ENCODE measurements at places on chromosomes 3 and 15.
A peak's percentile ranks its signal among the peaks of the same experiment; 100 is the strongest.

GRCh38 chr3:113825090-113825489 is 13.5 kb upstream of the GRAMD1C start:
- DNase-seq, result peak; percentile 58

- peak; percentile 67 for DNase-seq
These were observed 451 bp downstream of the ONECUT1 start for GRCh38 chr15:52789601-52790168.

DNA sequence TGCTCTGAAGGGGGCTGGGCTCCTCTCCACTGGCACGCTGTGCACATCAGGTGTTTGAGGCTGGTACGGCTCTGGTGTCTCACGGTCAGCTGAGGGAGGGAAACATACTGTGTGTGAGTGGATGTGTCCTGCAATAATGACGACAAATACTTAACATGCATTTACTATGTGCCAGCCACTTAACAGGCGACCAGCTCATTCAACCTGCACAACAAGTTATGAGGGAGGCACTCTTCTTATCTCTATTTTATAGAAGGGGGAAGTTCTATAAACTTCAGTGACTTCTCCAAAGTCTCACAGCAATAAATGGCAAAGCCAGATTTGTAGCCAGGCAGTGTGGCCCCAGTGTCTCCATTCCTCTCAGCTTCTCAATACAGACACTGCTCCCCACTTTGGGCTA is 83.1 kb upstream of the LINGO1 start:
- DNase-seq, result no peak

DNA sequence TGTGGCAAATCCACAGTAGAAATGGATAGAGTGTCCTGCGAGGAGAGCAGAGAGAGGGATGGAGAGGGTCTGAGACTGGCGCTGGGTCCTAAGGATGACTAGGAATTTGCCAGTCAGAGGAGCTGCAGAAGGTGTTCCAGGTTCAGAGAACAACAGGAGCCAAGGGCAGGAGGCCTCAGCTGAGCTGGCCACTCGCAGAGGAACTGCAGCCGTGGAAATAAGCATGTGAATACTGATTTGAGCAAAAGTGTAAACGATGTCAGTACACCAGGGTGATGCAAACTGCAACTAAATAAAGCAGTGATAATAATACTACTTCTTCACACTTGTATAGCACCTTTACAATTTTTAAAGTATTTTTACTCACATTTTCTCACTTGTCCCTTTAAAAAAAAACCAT is 24.6 kb downstream of the SEMA6D start:
- no peak for DNase-seq

- DNase-seq, result no peak
These were observed 257.5 kb downstream of the SHQ1 start for GRCh38 chr3:72590732-72591221.

DNA sequence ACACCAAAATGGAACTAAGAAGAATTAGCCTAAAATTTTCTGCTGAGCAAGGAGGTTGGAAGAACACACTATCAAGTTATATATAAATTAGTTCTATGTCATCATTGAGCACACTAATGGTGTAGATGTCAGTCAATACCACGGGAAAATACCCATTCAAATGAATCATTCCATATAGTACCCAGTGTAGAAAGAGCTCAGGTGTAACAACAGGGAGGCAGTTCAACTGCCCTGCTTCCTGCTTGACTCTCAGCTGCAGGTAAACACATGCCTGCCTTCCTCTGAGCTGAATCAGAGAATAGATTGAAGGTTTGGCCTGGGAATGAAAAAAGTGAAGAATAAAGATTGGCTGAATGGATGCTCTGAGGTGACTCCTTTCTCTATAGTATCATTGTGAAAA is 1088.0 kb downstream of the AGBL1 start:
- DNase-seq, result no peak

- no peak for DNase-seq
These were observed 201.0 kb upstream of the GBE1 start for GRCh38 chr3:81962396-81962795.
